ENCODE measurements at places on chromosomes 16 and 17.

GRCh38 chr16:81697616-81698309, 81.3 kb upstream of the PLCG2 start:
- no peak for DNase-seq

DNA sequence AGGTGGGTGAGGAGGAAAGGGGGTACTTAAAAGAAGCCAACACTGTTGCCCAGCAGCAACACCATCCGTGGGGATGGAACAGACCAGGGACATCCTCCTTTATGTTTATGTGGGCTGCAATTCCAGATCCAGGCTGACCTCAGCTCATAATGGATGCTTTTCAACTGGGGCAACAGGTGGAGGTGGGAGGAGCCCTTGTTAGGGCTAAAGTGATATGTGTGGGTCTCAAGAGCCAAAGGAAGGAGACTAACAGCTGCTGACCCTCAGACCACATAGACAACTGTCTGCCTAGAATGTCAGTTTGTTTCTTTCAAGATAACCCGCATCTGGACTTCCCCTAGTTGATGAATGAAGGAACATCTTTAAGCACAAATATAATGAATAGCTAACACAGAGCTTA, 2.0 kb upstream of the INPP5K start:
- no peak for DNase-seq

DNA sequence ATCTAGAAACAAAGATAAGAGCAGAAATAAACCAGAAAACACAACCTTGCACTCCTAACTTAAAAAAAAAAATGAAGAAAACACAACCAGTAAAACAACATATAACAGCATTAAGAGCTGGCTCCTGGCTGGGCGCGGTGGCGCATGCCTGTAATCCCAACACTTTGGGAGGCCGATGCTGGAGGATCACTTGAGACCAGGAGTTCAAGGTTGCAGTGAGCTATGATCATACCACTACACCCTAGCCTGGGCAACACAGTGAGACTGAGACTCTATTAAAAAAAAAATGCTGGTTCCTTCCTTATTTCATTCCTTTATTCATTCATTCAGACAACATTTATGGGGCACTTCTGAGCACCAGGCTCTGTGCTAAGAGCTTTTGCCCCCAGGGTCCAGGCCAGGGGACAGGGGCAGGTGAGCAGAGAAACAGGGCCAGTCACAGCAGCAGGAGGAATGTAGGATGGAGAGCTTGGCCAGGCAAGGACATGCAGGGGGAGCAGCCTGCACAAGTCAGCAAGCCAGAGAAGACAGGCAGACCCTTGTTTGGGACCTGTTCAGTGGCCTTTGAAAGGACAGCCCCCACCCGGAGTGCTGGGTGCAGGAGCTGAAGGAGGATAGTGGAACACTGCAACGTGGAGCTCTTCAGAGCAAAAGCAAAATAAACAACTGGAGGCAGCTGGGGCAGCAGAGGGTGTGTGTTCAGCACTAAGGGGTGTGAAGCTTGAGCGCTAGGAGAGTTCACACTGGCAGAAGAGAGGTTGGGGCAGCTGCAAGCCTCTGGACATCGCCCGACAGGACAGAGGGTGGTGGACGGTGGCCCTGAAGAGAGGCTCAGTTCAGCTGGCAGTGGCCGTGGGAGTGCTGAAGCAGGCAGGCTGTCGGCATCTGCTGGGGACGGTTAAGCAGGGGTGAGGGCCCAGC, 2.6 kb downstream of the STH start:
- DNase-seq = no peak

DNA sequence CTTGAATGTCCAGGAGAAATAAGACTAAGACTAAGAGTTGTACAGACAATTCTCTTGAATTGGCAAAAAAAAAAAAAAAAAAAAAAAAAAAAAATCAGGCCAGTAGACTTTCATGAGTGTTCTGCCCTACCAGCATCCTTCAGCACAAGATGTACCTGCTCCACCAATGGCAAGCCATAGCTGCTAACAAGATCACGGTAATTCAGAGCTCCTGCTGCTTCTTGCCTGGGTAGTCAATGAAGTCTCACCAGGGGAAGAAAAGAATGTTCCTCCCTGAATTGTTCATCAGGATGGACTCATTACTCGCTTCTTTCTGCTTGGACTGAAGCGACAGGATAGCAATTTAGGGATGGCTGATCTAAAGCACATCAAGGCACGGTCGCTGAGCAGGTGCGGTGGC, 31.1 kb upstream of the APOH start:
- DNase-seq = no peak

- no peak for DNase-seq
Measured at GRCh38 chr17:80952291-80952690, 39.4 kb upstream of the CHMP6 start.

- no peak for DNase-seq
Measured at GRCh38 chr16:26605626-26606271, 461.0 kb upstream of the C16orf82 start.

GRCh38 chr17:31877341-31877740, 18.3 kb upstream of the COPRS start:
- DNase-seq = no peak

DNA sequence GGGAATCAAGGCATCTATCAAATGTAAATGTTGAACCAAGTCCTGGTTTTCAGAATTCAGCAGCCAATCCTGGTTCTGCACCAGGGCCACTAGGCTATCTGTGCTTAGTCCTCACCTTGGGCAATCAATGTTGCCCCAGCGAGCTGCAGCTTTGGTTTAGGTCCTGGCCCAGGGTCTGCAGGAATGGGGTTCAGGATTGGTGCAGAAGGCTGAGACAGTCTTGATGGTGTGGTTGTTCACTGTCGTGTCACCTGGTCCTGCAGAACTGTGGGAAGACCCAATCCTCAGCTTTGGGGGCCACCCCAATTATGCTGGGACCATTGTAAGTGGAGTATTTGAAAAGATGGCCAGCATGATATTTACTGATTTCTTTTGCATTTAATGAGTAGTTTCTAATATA, 10.6 kb downstream of the TERF2IP start:
- no peak for DNase-seq

DNA sequence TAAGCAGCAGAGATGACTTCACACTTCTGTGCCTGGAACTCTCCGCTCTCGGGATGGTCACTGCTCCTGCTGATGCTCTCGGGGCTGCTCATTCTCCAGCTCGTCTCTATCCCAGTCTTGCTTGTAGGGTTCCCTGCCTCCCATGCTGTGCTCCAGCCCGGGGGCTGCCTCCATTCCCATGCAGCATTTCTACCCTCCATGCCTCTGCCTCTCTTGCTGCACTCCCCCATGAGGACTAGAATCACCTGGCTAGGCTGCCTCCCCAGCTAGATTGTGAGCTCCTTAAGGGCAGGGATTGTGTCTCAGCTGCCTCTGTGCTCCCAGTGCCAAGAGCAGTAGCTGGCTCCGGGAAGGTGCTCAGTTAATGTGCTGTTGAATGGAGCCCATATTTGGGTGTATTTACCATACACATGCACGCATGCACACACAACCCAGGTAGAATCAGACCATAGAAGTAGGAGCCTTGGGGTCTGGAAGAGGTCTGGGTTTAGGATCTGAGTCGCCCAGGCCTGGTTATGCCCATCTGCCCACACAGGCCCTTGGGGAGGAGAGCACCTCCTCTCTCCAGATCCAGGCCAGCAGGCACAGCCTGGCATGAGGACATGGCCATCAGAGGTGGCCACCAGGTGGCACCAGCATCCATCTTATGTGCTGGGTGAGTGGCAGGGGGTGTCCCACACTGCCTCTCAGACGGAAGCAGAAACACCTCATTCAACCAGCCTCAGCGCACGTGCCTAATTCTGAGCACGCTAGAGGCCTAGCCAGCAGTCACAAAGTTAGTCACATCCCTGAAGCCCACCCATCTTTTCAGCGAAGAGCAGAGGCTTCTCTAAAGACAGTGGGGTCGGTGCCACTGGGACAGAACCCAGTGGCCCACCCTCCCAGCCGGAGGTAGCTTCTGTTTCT, 9.3 kb downstream of the GIT1 start:
- DNase-seq = peak; percentile 93

DNA sequence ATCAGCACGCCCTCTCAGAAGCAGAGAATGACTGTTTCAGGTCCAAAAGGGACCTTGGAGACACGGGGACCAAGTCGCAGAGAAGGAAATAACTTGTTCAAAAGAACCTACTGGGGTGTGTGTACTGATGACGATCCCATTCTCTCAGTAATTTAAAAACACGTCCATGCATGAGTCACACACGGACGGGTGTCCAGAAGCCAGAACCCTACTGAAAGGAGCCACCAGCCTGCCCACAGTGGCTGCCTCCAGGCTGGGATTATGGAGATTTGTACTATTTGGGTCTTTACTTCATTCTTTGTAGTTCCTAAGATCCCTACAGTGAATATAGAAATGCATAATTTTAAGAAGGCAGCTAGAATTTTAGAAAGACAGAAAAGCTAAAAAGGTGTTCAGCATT, 27.8 kb downstream of the TMEM204 start:
- no peak for DNase-seq

DNA sequence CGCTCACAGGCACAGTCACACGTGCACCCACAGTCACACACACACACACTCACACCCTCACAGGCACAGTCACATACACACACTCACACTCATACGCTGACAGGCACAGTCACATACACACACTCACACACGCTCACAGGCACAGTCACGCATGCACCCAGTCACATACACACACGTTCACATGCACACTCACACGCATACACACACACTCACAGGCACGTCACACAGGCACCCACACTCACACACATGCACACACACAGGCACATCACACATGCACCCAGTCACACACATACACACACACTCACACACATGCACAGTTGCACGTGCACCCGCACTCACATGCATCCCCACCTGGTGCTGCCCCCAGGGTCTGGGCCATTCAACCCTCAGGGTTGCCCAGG, 46.1 kb upstream of the CBFA2T3 start:
- no peak for DNase-seq
